ENCODE measurements at places on chromosomes 2 and 18. TPM values are rescaled to one million over a fixed set of nuclear protein-coding genes. Genes with fewer than 3 reads are reported as not detected.

Gene GAD1
- total RNA-seq, result 0.59 TPM

Gene DUSP19
- total RNA-seq, result 0.25 TPM

Gene NFE2L2
- 43.3 TPM for total RNA-seq

Gene TSPYL6
- total RNA-seq, result not detected

Gene DPYSL5
- total RNA-seq, result 7.5 TPM

Gene NEDD4L
- total RNA-seq, result 33.6 TPM

Gene IGFBP5
- total RNA-seq, result 0.13 TPM

Gene ODC1
- total RNA-seq, result 132 TPM

Gene SPC25
- total RNA-seq, result 20.1 TPM

Gene FOXI3
- total RNA-seq, result not detected

Gene DLX2
- total RNA-seq, result 0.61 TPM

Gene GPR39
- 9.6 TPM for total RNA-seq

Gene TMEM37
- total RNA-seq, result 1.5 TPM

Gene CPO
- not detected for total RNA-seq

Gene GATA6
- 1.6 TPM for total RNA-seq

Gene TEKT4
- total RNA-seq, result not detected

Gene SELENOI
- 10.6 TPM for total RNA-seq

Gene DPP10
- total RNA-seq, result not detected

Gene OTOF
- 0.08 TPM for total RNA-seq

Gene GBX2
- total RNA-seq, result 2.2 TPM

Gene CFAP65
- 0.11 TPM for total RNA-seq
